ENCODE measurements at places on chromosomes 7 and 10.

DNA sequence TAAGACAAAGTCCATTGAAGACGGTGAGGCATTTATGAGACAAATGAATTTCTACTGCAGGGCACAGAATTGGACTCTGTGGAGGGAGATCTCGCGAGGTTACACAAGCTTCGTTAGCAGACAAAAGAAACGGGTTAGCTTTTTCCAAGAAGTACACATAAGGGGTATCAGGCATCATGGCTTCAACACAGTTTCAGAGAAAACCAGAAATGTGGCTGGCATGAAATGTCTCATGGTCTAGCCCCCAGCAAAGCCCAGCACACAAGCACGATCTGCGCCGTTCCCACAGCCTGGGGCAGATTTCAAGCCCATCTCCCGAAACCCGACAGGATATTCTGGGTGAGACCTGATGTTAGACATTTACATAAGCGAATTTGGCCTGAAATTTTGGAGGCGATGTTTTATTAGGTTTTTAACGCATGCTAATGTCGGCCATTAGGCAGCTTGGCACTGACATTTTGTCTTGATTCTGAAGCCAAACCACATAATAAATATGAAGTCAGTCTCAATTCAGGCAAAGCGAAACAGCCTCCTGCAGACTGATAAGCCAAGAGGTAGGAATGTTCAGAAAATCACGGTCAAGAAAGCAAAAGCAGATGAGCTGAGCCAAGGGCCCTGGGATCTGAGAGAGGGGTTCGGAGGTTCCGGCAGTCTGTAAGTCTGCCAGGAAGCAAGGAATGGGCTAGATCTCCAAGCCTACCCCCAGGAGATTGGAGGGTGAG is 240.5 kb downstream of the PRPF18 start:
- no peak for DNase-seq

- DNase-seq = no peak
These were observed 28.7 kb upstream of the SEPHS1 start for GRCh38 chr10:13376746-13377145.

DNA sequence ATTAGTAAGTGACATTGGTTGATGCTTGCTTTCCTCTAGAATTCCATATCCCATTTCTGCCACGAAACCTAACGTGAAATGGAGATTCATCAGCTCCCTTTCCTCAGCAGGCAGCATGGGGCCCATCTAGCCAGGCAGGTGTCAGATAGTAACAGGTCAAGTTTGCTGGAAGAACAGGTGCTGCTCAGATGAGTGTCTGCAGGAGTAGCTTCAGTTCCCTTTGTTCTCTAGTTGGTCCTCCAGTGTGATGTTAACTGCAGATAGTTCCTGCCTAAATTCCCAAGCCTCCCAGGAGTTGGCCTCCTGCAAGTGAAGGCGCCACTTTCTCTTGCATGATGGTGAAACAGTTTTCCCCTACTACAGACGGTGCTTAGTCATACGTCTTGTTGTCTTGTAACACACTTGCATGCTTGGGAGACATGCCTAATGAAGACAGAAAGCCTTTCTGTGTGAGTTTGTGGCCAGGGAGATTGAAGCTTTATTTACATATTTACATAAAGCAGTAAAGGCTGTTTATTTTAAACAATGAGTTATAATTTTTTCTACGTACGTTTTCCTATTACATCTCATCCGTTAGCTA is 175.4 kb downstream of the CHN2 start:
- no peak for DNase-seq

GRCh38 chr10:75957314-75958120 is 526.1 kb downstream of the LRMDA start:
- no peak for DNase-seq

DNA sequence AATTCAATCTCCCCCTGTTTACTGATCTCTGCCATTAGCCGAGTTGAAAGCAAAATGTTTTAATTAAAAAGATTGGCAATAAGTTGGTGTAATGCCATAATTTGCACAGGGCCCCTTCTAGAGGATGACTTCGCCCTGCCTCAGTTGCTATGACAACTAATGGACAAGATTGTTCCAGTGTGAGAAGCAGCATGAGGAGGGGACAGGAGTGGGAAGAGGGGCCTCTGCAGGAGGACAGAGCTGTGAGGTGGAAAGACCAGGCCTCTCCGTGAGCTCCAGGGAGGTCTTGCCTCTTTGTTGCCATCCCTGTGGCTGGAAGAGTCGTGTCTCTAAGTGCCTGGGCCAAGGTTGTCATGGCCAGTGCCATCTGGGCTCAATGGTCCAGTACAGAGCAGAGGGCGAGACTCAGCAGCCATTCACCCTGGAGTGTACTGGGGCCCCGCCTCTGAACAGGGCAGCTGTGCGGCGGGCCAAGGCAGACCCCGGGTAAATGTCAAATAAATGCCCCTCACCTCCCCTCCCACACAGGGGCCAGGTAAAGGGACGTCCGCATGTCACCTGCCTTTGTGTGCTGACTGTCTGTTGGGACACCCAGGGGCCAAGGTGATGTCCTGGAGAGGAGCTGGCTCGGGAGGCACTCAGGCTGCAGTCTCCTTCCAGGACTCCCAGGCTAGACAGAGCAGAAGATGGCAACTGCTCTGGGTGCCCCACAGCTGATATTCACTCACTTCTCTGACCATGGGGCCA is 97.0 kb upstream of the RET start:
- DNase-seq = no peak
